ENCODE measurements at places on chromosomes 4 and X.

DNA sequence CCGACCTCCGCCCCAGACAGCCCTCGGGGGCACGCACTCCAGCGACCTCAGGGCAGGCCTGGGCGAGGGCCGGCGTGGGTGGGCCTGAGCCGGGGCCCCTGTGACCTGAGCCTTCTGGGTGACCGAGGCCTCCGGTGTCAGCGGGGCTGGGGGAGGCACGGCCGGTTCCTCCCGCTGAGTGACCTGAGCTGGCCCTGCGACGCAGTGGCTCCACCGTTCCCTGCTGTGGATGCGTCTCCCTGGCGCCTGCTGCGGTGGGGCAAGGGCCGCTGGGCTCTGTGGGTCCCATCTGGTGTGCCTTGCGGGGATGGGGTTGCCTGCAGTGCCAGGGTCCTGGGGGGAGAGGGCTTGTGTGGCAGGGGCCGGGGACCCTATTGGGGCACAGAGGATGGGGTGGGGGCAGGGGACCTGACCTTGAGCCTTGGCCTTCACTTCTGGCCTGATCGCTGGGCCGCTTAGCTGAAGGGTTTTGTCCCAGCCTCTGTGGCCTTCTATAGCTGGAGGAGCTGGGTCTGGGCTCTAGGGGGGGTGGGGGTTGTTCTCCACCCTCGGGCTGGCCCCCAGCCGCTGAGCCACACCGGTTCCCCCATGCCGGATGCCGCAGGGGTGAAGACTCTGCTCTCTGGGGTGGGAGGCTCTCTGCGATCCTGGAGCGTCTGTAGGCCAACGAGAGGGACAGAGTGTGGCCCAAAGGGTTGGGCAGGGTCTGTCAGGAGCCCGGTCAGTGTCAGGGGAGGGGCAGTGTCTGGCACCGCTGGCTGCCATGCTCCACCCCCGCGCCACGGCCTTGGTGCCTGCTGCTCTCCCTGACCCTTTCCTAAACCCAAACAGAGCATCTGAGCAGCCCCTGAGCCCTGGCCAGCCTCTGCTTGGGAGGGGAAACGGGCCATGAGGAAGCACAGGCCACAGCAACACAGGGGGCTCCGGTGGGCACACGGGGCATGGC is 2.3 kb downstream of the NAT8L start:
- no peak for DNase-seq

DNA sequence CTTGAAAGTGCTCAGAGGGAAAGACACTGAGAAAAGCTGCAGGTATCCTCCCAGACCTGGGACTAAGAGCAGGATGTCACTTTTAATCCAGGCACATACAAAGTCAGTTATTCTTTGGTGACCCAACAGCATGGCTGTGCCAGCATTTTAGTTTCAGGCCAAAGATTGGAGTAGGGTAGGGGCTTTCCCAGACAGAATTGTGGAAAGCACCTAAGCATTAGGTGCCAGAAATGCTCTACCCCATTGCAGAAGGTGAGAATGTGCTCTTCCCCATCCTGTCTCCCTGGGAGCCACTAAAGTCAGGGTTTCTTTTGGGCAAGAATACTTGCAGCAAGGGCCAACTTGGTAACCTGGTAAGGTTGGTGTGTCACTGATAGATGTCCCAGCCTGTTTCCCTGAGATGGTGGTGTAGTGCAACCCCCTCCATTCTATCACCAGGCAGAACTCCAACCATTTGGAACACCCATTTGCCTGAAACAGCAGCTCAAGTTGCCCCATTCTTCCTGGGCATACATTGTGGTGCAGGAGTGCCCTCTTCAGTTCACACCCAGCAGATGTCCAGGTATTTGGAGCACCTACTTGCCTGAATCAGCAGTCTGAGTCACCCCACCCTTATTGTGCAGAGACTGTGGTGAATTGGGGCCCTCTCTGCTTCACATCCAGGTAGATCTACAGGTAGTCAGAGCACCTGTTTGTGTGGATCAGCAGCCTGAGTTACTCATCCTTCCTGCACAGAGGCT is 183.5 kb downstream of the ZC4H2 start:
- DNase-seq, result no peak

- DNase-seq, result no peak
Observed at GRCh38 chr4:127533028-127533700, 99.6 kb upstream of the INTU start.

DNA sequence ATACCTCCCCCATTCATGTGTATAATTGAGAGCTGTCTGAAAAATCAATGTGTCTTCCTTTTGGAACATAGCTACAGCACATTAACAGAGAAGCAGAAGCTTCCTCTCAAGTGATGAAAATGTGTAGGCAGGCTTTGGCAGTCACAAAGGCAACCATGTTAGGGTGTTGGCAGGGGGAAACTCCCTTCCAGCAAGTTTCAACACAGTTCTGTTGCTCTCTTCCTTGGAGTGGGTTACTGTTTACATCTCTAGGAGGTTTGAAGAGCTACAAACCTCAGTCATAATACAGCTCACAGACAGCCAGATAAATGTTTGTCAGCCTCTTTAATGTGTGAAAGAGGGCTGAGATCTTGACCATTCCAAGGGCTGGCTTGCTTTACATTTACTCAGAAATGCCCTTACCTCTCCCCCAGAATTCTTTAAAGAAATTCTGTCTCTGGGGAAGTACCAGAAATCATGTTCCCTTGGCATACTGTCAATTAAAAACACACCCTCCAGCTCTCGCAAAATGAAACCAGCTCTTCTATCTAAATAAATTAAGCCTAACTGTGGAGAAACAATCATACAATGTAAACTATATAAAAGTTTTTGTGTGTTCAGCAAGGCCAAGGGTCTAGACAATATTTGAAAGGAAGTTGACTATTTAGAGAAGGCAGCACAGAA is 18.9 kb downstream of the ZBTB33 start:
- DNase-seq, result no peak
